ENCODE measurements at places on chromosomes 2 and 18.
A peak's percentile ranks its signal among the peaks of the same experiment; 100 is the strongest.

DNA sequence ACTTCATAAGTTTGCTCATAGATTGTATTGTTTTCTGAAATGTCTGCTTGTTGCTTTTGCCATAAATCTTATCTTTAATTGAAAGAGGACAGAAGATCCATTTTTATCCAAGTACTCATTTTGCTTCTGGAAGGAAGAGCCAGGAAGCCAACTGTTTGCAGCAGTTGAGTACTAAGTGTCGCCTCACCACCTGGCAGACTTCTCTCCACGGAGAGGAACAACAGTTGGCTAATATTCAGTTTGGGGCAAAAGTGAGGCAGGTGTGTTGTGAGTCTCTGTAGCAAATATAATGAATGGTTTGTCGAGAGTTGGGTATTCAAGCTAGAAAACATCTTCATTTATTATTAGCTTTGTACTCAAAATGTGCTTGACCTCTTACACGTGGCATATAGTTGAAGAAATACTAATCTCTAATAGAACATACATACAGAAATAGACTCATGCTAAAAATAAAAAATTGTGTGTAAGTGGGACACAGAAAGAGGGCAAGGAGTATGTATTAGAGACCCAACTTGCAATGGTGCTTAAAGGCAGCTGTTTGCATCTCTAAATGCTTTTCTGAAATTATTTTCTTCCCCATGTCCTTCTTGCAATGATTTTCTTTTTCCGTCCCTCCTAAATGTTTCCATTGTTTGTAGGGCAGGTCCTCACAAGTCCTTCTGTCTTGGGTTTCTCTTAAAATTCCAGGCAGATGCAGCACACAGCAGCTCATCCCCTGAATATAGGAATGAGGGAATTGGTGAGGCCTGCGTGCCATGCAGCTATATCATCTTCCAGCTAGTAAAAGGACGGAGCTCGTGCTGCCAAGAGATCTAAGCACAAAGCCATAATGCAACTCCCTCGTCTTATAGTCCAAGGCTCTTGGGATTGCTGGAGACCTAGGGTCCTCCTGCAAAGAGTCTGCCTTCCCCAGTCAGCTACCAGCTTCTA, 44.8 kb upstream of the MAP3K20 start:
- no peak for DNase-seq

DNA sequence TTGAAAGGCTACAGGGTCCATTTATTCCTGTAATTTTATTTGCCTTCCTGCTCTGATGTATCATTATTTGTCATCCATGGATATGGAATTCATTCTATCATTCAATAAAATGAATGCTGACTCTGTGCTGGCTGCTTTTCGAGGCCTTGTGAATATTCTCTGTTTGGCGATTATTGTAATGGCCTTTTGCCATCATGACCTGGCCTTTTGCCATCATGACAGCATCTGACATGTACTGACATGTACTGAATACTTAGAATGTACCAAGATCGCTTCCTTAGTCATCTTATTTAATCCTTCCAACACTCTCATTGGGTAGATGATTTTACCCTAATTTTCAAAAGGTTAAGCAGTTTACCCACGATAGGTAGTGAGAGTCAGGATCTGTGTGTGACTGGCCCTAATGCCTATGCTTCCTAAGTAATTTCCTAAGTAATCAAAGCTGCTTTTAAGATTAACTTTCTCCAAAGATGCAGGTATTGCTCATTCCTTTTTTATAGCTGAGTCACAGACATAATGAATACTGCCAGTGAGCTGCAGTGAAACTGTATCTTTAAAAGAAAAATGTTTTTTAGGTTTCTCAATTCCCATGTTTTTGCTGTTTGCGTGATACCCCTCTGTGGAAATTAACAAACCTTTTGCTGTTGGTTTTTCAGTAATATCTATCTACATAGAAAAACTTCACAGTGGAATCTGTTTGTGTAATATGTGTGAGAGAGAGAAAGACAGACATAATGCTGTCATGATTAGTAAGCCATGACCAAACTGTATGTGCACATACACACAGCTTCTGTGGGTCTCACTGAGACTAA, 127.8 kb downstream of the CERS6 start:
- no peak for DNase-seq

- DNase-seq: no peak
Observed at GRCh38 chr18:68822926-68823325, 25.0 kb downstream of the CCDC102B start.

GRCh38 chr2:134146620-134147019, 107.3 kb upstream of the MGAT5 start:
- DNase-seq: no peak

- DNase-seq: no peak
Observed at GRCh38 chr2:24530796-24531195, 39.7 kb downstream of the NCOA1 start.

DNA sequence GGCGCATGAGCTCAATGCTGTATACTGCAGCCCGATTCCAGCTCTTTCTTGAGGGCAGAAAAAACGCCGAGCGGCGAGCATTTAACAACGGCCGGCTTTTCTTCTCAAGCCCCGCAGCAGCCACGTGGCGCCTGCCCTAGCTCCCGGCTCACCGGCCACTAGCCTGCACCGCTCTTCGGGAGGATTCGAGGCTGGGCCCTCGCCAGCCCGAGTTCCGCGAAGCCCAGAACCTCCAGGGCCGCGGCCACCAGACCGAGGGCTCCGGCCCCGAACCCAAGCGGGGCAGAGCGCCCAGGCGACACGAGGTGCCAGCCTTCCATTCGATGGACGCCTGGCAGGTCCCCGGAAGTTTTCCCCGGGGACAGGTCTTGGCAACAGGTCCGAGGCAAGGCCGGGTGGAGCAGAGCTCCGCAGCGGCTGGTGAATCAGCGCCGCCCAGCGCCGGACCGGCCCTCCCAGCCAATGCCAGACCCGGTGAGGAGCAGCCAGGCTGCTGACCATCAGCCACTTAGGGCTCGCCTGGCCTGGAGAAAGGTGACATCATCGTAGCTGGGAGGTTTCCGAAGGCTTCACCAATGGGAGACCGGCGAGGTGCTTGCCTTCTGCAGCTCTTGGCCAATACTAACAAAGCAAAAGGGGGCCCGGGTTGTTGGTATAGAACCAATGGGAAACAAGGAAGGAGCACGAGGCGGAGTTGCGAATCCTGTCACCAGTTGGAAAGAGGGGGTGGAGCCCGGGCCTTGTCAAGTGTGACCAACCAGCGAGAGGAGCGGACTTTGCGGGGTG, 552 bp upstream of the MXD1 start:
- DNase-seq: peak; percentile 97

GRCh38 chr2:181143790-181144300, 163.4 kb downstream of the UBE2E3 start:
- DNase-seq: no peak

DNA sequence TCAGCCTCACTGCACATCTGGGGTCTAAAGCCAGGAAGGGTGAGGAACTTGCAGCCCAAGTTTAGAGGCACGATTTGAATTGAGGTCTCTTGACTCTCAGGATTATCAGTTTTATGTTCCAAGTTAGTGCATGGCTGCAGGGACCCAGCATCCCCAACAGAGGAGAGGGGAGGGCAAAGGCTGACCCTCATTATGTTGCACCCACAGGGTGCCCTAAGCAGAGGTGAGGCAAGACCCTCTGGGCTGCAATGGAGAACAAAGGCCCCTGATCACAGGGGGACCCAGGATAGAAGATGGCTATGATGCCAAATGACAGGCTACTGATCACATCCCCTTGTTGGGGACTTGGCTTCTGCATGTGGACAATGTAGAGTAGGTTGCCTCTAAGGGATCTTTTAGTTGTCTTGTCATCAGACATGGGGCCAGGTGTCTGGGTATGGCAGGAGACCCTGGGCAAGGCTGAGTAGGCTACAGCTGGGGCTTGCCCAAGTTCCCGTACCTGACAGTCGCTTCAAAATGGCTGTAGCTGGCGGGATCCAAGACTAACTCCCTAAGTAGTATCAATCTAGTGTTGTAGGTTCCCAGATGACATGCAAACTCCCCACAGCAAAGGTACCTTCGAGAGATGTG, 4.5 kb upstream of the GDF7 start:
- no peak for DNase-seq

GRCh38 chr2:95166065-95166763, 605 bp downstream of the ZNF2 start:
- no peak for DNase-seq

DNA sequence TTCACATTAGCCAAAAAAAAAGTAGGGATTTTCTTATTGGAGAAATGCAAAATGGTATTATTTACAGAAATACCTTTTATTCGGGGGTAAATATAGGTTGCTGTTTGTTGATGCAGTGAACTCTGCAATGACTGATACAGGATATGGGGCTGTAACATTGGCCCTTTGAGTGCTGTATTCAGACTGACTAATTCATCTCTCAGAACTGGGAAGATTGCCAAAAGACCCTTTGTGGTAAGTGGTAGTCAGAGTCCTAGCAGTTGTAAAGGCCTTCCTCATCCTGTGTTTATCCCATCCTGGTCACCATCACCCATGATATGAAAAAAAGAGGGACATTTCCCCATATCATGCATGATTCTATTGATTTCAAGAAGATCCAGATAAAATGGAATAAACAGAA, 14.0 kb upstream of the DCC start:
- DNase-seq: no peak

DNA sequence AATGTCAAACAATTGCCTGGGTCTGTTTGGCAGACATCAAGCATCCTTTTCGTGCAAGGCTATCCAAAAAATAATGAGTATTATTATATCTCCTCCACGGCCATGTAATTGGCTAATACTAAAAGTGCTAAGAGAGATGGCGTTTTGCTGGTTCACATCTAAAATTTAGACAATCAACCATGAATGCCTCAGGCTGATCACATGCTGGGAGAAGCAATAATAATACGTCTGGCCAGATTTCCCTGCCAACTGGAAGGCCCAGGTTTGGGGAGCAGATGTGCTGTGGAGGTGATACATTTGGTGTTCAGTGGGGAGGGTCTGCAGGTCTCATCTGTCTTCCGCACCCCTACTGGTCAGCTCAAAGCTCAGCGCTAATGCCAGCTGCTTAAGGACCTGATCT, 60.3 kb upstream of the CREB1 start:
- no peak for DNase-seq

- DNase-seq: no peak
Observed at GRCh38 chr2:155975734-155976133, 356.8 kb downstream of the NR4A2 start.

Data from GM06990 (cell line).